ENCODE measurements at places on chromosomes 11 and 22.

GRCh38 chr11:22558664-22559063 is 67.0 kb downstream of the FANCF start:
- DNase-seq, result no peak

DNA sequence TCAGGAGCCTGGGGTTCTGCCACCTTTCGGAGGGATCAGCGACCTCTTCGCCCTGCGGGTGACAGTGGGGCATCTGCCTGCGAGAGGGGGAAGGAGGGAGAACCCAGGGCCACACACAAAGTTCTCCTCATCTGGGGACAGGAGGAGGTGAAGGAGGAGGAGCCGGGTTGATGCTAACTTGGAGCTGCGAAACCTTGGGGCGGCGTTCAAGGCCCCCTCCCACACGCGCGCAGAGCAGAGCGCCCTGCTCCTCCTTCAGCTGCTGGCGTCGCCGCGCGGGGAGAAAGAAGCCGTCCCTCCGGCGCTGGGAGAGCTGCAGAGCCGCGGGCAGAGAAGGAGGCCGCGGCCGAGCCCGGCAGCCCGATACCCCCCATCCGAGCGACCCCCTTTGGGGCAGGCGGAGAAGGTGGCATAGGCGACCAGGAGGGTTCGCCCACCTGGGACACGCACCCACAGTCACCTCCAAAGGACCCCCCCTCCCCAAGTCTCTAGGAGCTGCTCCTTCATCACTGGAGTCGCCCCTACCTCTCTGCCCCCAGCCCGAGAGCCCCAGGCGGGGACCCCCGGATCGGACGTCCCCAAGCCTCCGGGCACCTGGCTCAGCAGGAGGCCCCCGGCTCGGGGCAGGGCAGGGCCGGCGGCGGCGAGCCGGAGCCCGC is at the start of gene RASD2:
Gene RASD2 (plus strand): TSS at position 237 of the 659 bp plus-strand sequence. CDS start 5,979 bp downstream, outside the sequence.
- DNase-seq, result peak; percentile 16

- no peak for DNase-seq
Observed at GRCh38 chr11:64854534-64855502, 10.4 kb upstream of the CDC42BPG start.

DNA sequence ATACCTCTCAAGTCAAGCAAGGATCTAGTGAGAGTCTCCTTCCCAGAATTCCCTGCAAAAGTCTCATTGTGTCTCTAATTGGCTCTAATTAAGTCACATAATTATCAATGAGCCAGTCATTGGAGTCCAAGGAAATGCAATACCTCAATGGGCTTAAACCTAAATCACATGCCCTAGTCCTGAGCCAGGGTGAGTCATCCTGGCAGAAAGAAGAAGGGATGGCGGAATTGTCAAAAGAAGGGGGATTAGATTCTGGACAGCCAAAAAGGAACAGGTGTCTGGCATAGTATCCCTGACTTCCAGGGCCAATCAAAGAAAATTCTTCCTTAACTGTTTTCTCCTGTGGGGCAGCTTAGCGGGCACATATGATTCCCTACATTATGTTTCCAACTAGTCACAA is 25.1 kb upstream of the LDLRAD3 start:
- no peak for DNase-seq

GRCh38 chr11:31824879-31825837 is 14.0 kb upstream of the PAX6 start:
- no peak for DNase-seq

DNA sequence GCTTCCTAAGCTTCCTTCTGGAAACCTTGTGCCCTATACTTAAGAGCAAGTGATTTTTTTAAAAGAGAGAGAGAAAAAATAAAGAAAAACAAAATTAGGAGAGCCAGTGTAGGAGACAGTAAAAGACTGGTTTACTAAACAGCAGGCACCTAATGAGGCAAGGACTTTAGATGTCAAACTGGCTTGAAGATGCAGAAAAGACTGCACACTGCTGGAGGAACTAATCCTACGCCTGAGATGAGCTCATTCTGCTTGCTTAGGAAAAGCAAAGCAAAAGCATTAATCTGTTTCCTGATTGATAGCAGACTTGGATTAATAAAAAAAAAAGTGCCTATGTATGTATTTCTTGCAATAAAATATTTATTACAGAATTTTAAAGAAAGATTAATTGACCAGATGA is 113.6 kb upstream of the SEZ6L start:
- DNase-seq, result no peak

- no peak for DNase-seq
Observed at GRCh38 chr11:1852271-1852876, 510 bp upstream of the LSP1 start.

DNA sequence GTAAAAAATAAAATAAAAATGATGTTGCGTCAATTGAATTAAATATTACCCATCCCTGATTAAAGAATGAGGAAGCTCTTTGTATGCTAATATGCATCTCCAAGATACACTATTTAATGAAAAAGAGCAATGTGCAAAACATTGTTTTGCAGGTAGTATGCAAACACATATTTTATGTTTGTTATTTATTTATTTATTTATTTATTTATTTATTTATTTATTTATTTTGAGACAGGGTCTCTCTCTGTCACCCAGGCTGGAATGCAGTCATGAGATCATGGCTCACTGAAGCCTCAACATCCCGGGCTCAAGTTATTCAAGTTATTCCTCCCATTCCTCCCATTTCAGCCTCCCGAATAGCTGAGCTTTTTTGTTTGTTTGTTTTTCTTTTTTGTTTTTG is 7.2 kb upstream of the CHST1 start:
- DNase-seq, result no peak

- DNase-seq, result no peak
Observed at GRCh38 chr22:35782504-35782903, 64.8 kb downstream of the APOL5 start.

- DNase-seq, result no peak
Observed at GRCh38 chr11:77596626-77597025, 6.9 kb downstream of the AQP11 start.

DNA sequence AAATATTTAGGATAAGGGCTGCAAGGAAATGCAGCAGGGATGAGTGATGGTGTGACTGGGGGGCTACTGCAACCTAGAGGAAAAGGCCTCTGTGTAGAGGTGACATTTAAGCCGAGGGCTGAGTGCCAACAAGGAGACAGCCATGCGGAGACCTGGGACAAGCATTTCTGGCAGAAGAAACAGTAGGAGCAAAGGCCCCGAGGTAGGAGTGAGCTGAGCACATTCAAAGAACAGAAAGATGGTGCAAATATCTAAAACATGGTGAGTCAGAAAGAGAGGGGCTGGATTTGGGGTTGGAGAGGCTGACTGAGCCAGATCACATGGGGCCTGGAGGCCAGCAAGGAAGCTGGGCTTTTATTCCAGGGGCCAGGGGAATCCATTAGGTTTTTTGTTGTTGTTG is 55.1 kb upstream of the INCENP start:
- no peak for DNase-seq

- no peak for DNase-seq
Observed at GRCh38 chr11:24375931-24376330, 120.9 kb upstream of the LUZP2 start.

- DNase-seq, result no peak
Observed at GRCh38 chr11:134164490-134165370, 59.0 kb downstream of the NCAPD3 start.

DNA sequence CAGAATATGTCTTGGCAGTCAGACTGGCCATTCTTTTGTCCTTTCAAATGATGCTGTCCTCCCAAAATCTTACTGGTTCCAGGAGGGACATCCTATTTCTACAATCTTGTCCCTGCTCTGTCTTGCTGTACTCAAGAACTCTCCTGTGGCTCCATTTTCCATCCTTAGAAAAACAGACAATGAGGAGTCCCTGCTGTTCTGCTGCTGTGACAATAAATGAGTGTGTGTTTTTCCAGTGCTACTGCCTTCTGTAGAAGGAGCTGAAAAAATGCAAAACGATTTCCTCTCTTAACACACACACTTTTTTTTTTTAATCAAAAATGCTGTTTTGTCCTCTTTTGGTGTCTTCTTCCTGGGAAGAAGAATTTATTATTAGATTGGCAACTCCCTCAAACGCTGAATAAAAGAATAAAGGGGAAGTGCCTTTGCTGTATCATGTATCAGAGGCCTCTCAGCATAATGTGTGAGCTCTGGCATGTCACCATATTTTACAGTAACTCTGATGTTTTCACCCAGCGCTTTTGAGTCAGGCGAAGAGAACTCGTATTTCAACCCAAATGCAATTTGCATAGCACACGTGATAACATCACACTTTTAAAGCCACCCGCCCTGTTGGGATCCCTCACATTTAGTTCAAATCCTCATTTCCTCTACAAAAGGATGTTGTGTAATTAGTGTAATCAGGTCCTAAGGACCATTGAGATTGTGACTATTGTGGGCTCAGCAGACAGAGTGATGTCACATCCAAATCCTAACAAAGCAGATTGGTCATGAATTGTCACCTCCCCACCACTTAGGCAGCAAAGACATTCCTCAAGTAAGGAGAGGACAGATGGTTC is 496.0 kb upstream of the LARGE1 start:
- no peak for DNase-seq

DNA sequence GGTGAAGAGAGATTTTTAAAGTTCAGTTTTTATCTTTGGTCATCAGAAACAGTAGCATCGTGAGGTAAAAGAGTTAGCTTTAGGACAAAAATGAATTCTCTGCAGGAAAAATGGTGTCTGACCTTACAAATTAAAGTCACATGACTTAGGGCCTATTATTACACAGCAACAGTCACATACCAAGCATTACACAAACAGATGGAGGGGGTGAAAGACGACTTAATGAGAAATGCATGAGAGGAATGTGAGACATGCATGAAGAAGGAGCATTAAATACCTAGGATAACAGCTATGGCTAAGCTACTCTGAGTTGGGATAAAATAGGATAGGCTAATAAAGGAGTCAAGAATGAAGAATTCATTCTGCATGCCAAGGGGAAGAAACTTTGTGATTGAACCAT is 77.5 kb downstream of the BLID start:
- DNase-seq, result no peak

GRCh38 chr22:50443801-50444625 is 30.8 kb downstream of the SBF1 start:
- no peak for DNase-seq

DNA sequence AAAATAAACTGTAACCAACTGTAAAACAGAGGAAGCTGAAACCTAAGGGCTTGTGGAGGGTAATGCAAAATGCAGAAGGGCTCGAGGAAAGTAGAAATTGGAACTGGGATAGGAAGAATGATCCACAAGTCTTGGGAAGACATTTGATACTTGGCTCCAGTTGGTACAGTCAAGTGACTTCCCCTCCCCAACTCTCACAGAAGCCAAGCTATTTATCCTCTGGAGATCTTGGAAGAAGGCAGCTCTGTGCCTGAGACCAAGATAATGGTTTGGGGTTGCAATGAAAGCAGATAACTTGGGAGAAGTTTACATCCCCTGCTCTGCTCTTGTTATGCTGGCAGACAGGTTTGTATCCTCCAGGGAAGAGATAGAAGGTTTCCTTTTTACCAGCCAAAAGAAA is 198.9 kb upstream of the ZC3H12C start:
- DNase-seq, result no peak

- no peak for DNase-seq
Observed at GRCh38 chr11:89495951-89496350, 4.8 kb upstream of the NOX4 start.

- no peak for DNase-seq
Observed at GRCh38 chr11:94574193-94574961, 7.2 kb downstream of the PIWIL4 start.

GRCh38 chr11:88813233-88813915 is 252.4 kb downstream of the GRM5 start:
- DNase-seq, result peak; percentile 29

DNA sequence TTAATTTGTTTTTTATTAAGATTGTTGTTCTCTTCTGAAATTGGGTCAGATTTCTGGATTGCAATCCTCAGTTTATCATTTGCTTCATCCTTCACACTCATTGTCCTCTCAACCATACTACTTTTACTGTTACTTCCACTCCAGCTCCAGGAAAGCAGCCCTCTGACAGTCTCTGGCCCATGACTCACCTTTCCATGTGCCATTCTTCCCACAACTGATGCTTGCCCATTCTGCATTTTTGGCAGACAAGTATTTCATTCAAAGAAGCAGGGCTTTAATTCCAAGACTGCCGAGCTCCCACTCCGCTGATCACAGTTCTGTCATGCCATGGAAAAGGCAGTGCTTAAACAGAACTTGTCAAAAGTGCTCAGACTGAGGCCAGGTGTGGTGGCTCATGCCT is 139.2 kb downstream of the WNT11 start:
- DNase-seq, result no peak

DNA sequence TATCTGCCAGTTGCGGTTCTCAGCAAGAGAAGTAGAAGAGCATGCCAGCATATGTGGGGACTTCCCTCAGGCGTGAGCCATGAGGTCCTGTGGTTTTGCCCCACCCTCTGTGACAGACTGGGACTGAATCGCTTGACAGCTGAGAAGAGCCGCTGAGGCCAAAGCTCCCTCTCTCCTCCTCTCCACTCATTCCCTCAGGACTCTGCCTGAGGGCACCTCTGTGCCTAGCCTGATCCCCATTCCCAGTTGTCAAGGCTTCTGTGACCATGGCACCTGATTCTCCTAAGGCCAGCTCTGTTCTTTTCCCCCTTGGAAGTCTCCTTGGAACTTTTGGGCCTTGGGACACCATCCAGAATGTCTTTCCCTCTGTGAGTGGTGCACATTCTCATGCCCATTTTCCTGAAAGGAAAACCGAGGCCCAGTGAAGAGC is 27.0 kb downstream of the ART5 start:
- DNase-seq, result peak; percentile 68

Measured in GM12865 (cell line).